ENCODE measurements at places on chromosomes 11 and 22. TPM values are rescaled to one million over a fixed set of nuclear protein-coding genes. Genes with fewer than 3 reads are reported as not detected.

Gene EI24
- polyA plus RNA-seq: 128 TPM

Gene CRYAB
- 50.1 TPM for polyA plus RNA-seq

Gene SLC17A6
- polyA plus RNA-seq: not detected

Gene CDHR5
- polyA plus RNA-seq: 42.6 TPM

Gene TBC1D22A
- 16.9 TPM for polyA plus RNA-seq

Gene HEPN1
- polyA plus RNA-seq: 1.8 TPM

Gene UQCR10
- 151 TPM for polyA plus RNA-seq

Gene SERHL2
- polyA plus RNA-seq: 8.9 TPM

Gene SYT7
- 5.0 TPM for polyA plus RNA-seq

Gene OR51A7
- not detected for polyA plus RNA-seq

Gene OR2D2
- polyA plus RNA-seq: not detected

Gene TUB
- polyA plus RNA-seq: 25.4 TPM

Gene AQP11
- 4.4 TPM for polyA plus RNA-seq

Gene TBX1
- polyA plus RNA-seq: 0.53 TPM

Gene RAB1B
- 142 TPM for polyA plus RNA-seq

Gene OR51I1
- polyA plus RNA-seq: not detected

Gene RTN4R
- polyA plus RNA-seq: 5.8 TPM

Gene SPI1
- polyA plus RNA-seq: 4.6 TPM

Gene F2
- polyA plus RNA-seq: 0.60 TPM

Gene CRYBB2
- 0.36 TPM for polyA plus RNA-seq

Gene GPHA2
- 3.7 TPM for polyA plus RNA-seq

Gene CRYBA4
- not detected for polyA plus RNA-seq

Gene KRTAP5-2
- 0.42 TPM for polyA plus RNA-seq

Gene MMP3
- polyA plus RNA-seq: 0.10 TPM

Gene FGF19
- polyA plus RNA-seq: 1.1 TPM

Gene SPON1
- polyA plus RNA-seq: 71.8 TPM

Gene DCHS1
- 30.7 TPM for polyA plus RNA-seq

Gene MYBPC3
- polyA plus RNA-seq: 0.07 TPM

Gene MMP8
- 0.06 TPM for polyA plus RNA-seq

Gene SAA1
- not detected for polyA plus RNA-seq

Gene OR52N2
- polyA plus RNA-seq: not detected

Gene ARHGAP20
- 4.6 TPM for polyA plus RNA-seq

Gene MS4A4E
- 1.1 TPM for polyA plus RNA-seq

Gene CSTPP1
- polyA plus RNA-seq: 57.7 TPM

Gene VWCE
- polyA plus RNA-seq: 2.7 TPM

Gene VEGFB
- 92.6 TPM for polyA plus RNA-seq

Gene LINC01488
- polyA plus RNA-seq: not detected

Gene SAA4
- polyA plus RNA-seq: not detected

Gene SPATA19
- polyA plus RNA-seq: not detected

Gene ROM1
- 3.1 TPM for polyA plus RNA-seq

Gene NDUFC2
- polyA plus RNA-seq: 165 TPM

Gene PDXP
- 19.8 TPM for polyA plus RNA-seq

Gene EIF1AD
- polyA plus RNA-seq: 29.9 TPM

Gene PDGFB
- polyA plus RNA-seq: 16.1 TPM

Gene SLC37A2
- 1.9 TPM for polyA plus RNA-seq

Gene MAJIN
- polyA plus RNA-seq: 1.4 TPM

Gene SLC15A3
- polyA plus RNA-seq: 16.9 TPM

Gene OTOG
- 0.59 TPM for polyA plus RNA-seq
